ENCODE measurements at places on chromosomes 5 and 9.

- no peak for DNase-seq
Measured at GRCh38 chr5:88557881-88558280, 289.2 kb upstream of the TMEM161B start.

- DNase-seq, result no peak
Measured at GRCh38 chr9:91720751-91721705, 229.0 kb downstream of the ROR2 start.

GRCh38 chr9:121354141-121354540 is 15.9 kb downstream of the STOM start:
- DNase-seq, result no peak

- peak; percentile 64 for DNase-seq
Measured at GRCh38 chr9:136267261-136268111, 21.9 kb upstream of the QSOX2 start.

- no peak for DNase-seq
Measured at GRCh38 chr5:75412111-75412990, 75.3 kb downstream of the HMGCR start.

DNA sequence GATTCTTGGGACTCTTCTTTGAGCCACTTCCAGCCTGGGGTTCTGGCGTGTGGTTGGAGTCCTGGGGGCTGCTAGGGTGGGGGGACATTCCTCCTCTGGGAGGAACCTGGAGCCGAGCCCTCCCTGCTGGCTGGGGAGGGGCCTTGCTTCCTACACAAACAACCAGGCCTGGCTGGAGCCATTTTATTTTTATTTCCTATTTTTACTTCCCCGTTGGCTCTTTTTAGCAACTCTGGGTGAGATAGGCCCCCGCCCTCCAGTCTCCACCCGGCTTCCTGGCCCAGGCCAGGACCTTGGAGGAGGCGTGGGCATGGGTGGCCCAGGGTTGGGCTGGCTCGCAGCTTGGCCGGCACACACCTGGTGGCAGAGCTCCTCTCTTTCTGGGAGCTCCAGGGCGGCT is 15.1 kb downstream of the RXRA start:
- DNase-seq, result no peak

GRCh38 chr9:89884356-89885083 is 279.7 kb downstream of the GADD45G start:
- DNase-seq, result no peak

GRCh38 chr5:137842296-137842695 is 25.4 kb upstream of the MYOT start:
- no peak for DNase-seq

DNA sequence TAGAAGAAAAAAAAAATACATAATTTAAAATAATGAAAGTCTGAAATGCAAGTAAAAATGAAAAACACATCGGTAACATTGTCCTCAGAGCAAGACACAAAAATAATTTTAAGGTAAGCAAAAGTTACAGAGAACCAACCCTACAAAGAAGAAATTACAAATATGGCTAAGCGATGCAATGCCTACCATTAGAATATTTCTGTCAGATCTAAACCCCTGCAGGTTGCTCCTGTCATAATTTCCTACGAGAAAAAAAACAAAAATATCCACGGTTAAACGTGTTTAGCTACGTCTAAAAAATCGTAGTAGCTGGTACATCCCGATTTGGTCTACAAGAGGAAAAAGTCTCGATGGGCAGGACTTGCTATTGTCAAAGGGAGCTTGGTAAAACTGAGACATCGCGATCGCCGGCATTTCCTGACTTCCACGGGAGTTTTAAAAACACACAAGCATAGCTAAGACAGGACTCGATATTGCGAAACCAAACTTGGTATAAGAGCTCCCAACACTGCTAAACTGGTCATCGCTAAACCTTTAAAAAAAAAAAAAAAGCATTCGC is 1.1 kb upstream of the ANXA2R start:
- DNase-seq, result no peak

GRCh38 chr9:122579874-122580273 is 3.3 kb downstream of the OR1L8 start:
- no peak for DNase-seq

DNA sequence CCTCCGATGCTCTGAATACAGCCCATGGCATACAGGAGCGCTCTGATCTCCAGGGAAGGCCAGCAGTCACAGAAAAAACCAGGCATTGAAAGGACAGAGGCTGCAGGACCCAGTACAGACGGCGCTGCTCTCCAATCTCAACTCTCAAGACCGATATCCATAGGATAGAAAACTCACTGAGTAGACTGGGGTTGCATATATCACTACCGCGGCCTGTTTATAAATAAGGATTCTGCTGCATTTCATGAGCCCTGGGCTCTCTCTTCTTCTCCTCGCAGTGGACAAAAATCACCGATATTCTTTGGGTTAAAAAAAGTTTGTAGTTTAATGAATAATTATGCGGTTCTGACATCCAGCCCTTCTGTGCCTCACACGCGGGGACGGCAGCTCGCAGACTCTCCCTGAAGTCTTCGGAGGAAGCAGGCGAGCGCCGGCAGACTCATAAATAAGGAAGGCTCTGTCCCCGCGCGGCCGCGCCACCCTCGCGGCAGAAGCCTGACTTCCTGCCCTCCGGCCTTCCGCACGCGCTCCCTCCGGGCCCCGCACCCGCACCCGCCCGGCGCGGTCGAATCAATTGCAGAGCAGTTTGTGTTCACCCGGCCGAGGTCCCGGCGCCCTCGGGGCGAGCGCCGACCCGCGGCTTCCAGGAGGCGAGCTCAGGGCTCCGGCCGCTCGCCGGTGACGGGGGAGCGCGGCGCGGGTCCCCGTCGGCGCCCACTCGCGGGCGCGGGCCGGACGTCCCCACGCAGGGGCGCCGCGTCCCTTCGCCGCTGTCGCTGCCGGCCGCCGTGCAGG is at the start of gene FAM78A:
Gene FAM78A, minus strand, starts transcription at position 417 of the 795 bp plus-strand sequence. Its CDS starts 331 bp downstream, at position 86.
- peak; percentile 56 for DNase-seq

- DNase-seq, result peak; percentile 18
Measured at GRCh38 chr9:135130207-135130976, 42.9 kb downstream of the OLFM1 start.

DNA sequence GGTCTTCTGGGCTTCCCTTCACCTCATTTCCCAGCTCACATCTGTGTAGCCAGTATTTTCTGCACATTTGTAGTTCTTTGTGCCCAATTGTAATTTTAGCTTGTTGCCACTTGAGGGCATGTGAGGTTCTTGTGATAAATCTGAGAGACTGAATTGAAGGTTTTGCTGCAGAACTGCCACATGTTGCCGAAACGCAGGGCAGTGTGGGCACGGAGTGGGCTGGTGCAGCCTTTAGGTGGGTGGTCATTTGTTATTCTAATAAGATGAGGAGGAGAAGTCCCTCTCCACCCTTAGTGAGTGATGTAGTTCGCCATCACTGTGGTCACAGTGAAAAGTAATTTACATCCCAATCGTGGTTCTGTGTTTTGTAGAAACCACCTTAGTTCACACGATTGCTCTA is 21.2 kb downstream of the OTULIN start:
- DNase-seq, result peak; percentile 44

DNA sequence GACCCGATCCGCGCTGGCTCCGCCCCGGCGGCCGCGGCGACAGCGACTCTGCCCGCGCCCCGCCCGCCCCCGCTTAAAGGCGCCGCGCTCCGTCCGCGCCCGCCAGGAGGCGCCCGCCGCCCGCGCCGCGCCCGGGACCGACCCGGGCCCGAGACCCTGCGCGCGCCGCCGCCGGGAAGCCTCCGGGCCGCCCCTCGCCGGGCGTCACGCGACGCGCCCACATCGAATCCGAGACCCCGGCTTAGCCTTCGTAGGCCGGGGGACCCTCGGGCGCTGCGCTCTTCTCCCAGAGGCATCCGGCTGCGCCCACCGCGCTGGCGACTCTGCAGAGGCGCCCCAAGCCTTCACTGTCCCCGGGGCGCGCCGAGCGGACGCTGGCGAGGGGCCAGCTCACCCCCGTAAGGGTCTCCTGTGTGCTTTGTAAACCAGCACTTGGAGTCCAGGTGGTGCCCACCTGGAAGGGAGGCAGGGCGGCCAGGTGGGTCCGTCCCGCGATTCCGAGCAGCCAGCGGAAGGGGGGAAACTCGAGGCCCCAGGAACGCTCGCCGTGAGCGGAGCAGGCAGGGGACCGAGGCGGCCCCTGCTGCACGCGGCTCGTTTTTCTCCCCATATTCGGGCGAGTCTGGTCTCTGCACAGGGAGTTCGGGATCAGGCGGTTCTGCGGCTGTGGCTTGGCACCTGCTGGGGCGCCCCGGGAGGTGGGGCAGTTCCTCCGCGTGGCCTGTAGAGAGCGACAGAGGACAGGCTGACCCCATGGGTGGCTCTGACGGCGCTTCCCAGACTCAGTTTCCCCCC is 423 bp upstream of the ABCA2 start:
- no peak for DNase-seq

- DNase-seq, result no peak
Measured at GRCh38 chr5:21774801-21775200, 1078.3 kb downstream of the CDH12 start.

DNA sequence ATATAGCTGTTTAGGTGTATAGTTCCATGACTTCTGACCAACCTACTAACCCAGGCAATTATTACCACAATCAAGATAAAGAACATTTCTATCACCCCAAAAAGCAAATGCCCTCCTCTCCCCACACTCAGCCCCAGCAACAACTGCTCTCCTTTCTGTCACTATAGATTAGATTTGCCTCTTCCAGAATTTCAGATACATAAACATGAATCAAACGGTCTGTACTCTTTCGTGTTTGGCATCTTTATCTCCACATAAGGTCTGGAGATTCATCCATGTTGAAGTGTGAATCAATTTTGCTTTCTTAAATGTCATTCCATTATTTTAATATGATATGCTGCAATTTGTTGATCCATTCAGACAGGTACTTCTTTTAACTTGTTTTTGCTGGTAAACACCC is 10.5 kb upstream of the GCNT1 start:
- DNase-seq, result no peak

DNA sequence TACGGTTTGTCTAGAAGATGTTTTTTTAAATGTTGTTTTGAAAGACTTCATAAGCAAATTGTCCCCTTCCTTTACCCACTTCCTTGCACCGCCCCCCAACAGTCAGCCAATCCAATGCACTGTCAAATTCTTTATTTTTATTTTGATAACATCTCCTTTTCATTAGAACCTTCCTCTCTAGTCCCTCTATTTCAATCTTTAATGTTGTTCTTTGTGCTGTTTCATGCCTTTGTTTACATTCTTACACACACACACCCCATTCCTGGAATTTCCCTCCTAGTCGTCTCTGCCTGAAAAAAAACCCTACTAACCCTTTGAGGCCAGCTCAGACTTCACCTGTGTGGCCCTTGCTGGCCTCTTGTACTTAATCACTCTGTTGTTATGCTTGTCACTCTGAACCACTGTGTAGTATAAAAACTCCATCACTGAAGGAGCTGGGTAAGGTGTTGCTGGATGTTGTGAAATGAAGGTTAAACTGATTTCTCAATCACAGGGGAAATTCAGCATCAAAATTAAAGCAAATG is 133.4 kb downstream of the UGCG start:
- no peak for DNase-seq

- no peak for DNase-seq
Measured at GRCh38 chr5:154367101-154367500, 78.7 kb upstream of the SAP30L start.

DNA sequence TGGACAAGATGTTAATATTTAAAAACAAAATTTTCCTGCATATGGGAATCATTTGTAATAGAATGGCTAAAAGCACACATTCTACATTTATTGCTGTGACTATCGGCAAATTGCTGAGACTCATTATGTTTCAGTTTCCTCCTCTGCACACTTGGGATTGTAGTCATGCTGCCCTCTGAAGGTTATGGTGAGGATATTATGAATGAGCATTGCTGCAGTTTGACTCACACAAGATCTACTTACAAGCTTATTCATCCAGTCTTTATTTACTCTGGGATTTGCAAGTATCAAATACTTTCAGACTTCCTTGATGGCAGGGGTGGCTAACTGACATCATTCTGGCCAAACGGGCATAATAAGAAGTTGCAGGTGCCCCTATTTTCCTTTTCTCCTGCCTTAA is 9.5 kb upstream of the NFIL3 start:
- peak; percentile 81 for DNase-seq

DNA sequence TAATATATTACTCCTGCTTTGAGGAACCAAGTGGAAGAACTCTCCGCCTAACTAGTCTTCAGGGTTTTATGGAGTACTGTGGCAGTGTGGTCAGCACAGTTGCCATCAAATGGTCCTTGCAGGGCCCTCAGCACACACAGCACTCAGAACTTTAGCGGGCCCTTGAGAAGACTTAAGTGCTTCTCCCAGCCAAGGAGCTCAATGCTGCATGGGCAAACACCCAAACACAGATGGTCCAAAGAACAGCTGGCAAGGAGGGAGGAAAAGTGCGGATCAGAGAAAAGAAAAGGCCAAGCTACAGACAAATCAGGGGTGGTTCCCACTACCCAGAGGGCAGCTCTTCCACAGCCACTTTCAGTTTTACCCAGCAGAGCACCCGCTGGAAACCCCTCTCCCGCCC is 98.6 kb downstream of the SPOCK1 start:
- DNase-seq, result no peak

- DNase-seq, result no peak
Measured at GRCh38 chr5:159936686-159937329, 20.5 kb downstream of the ADRA1B start.

GRCh38 chr9:105399117-105399516 is 48.7 kb upstream of the FSD1L start:
- no peak for DNase-seq

- DNase-seq, result peak; percentile 10
Measured at GRCh38 chr5:63726496-63726895, 235.7 kb downstream of the HTR1A start.

DNA sequence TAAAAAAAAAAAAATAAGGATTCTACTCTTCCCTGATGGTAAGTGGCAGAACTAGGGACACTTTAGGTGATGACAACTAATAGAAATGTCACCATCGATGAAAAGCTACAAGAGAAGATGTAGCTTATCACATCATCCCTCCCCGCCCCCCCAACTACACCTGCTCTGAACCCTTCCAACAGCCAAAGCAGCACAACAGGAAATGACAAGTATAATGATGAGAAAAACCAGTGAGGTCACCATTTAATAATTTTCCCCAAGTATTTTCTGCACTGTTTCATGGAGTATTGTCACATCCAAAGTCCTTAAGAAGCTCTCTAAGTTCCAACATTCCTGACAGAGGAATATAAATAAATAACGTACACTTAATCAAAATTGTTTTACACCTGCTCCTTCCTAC is 221.4 kb downstream of the EFNA5 start:
- no peak for DNase-seq

DNA sequence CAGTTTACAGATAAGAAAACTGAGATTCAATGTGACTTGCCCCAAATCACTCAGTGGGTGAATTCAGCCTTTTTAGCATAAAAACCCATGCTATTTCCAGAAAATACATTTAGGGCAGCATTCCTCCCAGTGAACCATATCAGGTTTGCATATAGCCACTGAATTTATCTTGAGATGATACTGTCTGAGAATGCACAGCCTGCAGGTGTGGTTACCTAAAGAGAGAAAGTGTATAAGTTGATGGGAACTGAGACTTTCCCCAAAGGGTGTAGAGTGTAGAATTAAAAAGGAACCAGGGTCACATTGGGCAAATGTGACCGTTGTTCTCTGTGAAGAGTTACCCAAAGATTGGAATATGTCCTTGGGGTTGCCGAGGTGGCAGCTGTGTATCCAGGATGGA is 100.0 kb upstream of the PIK3R1 start:
- DNase-seq, result no peak

Data from kidney capillary endothelial cell (primary cell).